ENCODE measurements at places on chromosomes 7 and 10.

- no peak for DNase-seq
These were observed 48.3 kb downstream of the EBF3 start for GRCh38 chr10:129915526-129916378.

- no peak for DNase-seq
These were observed 80.0 kb downstream of the EPC1 start for GRCh38 chr10:32266979-32267378.

GRCh38 chr7:6556196-6556595 lies 4.9 kb upstream of the GRID2IP start:
- no peak for DNase-seq

- no peak for DNase-seq
These were observed 12.7 kb downstream of the PTPRE start for GRCh38 chr10:127919418-127920271.

DNA sequence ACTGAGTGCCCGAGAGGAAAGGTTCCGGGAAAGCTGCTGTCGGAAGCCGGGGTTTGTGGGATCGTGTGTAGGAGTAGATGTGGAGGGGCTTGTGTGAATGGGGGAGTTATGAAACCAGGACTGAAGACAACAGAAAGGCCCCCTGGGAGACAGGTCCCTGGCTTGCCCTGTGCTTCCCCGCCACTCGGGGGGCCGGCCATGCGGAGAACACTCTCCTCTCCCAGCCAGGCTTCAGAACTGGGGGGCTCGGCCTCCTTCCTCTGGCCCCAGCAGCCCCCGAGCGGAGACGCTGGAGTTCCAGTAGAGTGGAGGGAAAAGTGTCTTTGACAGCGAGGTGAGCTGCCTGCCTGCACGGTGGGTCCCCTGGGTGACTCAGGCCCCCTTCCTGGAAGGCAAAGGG lies 185.0 kb downstream of the MGMT start:
- DNase-seq: no peak

DNA sequence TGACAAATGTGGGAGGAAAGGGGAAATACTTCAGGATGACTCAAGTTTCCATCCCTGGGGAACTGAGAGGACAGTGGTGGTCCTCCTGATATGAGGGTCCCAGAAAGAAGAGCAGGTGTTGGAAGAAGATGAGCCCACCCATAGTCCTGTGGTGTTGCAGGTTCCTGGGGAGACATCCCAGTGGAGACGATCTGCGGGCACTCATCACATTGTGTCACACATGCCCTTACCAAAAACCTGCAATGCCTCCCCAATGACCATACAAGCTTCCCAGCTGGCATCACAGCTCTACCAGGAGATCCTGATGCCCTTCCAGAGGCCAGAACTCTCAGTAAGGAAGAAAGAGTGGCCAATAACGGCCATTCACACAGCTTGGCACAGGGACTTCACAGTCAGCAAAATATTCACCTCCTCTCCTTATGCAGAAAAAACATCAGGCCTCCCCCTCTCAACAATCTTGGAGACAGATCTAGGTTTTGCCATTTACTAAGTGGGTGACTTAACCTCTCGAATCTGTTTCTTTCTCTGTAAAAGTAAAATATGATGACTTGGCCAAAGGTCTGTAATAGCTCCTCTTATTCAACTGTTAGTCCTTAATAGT lies 9.0 kb downstream of the PUS7 start:
- no peak for DNase-seq

DNA sequence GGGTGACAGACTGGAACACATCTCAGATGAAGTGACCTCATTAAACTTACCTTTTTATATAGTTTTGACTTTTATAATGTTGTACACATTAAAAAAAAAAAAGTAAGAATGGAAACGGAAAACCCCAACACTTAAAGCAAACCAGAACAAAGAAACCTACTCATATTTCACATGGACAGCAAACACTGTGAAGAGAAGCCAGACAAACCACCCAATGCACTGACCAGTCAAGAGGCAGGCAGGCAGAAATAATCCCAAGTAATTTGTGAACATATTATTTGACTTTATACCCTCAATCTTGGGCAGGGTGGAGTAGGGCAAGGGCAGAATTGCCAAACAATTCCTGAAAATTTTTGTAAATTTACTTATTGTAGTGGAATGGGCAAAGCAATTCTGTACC lies 39.8 kb downstream of the WAPL start:
- no peak for DNase-seq

DNA sequence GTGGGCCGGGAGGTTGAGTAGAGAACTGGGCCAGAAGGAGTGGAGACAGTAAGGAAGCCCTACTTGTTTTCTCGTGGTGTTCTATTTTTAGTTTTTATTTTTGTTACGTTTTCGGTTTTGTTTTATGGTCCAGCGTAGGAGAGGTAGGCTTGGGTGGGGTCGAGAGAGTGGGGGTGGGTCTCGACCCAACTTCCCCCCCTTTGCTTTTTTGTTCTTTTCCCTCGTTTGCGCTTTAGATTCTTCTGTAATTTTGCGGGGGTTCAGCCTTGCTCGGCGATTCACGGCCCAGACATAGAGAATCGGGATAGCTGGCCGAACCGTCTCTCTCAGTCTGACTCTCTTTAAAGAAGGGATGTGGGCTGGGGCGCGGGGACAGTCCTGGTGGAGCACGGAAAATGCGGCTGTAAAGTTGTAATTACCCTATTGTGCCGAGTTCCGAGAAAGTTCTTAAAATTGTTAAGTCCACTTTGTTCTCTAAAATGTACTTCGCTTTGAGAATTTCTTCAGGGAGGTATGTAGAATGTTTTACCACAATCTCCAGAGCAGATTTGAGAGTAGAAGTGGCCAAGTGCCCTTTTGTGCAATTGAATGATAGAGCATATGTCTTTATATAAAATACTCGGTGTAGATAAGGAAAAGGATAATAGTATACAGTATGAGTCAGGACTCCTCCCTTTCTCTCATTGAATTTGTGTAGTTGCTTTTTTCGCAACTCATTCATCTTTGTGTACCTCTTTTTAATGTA lies 816 bp downstream of the DMTF1 start:
- peak; percentile 63 for DNase-seq

DNA sequence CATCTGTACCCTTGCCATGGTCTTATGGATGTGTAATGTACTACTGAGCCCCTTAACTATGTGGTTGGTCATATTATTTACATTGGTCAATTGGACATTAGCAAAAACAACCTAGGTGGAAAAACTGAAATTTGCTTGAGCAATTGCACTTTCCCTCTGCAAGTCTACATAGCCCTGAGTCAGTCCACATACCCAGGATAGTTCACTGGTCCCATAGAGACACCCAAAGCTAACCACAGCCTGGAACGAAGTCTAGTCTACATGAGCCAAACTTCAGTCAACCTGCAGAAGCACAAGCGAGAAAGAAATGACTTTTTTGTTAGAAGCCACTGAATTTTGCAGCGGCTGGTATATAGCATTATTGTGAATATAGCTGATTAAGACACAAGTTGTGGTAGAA lies 37.6 kb upstream of the COL1A2 start:
- no peak for DNase-seq

DNA sequence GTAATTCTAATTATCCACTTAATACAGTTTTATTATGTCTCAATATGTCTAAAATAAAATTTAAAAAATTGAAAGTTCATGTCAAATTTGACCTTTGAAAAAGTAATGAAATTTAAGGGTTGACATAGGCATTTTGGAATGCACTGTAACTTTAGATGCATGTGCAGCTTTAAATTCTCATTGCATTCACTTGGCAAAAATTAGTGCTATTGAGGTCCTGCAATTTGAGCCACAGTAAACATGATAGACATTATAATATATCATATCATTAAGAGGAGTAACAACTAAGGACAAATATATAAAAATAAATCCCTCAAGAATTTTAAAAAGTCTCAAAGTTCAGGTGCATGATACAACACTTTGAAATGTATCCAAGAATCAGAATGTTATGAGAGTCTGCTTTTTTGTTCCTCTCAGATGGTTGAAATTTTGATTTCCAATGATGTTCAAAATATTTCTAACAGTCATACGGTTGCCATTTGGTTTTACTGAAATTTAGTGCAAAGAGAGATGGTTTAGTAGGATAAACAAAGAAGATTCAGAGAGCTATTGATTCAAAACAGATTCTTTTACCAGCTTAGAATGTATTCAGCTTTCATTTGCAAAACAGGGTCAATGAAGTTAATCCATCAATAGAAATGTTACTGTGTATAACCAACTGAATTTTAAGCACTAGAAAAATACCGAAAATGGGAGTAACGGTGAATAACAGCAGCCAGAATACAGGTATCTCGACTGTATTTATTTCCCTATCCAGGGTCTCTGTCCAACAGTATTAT lies 71.8 kb downstream of the SEMA3A start:
- no peak for DNase-seq

GRCh38 chr10:18264466-18265050 lies 124.3 kb downstream of the CACNB2 start:
- no peak for DNase-seq

- DNase-seq: no peak
These were observed 51.0 kb downstream of the PTTG1IP2 start for GRCh38 chr7:90520484-90520883.

DNA sequence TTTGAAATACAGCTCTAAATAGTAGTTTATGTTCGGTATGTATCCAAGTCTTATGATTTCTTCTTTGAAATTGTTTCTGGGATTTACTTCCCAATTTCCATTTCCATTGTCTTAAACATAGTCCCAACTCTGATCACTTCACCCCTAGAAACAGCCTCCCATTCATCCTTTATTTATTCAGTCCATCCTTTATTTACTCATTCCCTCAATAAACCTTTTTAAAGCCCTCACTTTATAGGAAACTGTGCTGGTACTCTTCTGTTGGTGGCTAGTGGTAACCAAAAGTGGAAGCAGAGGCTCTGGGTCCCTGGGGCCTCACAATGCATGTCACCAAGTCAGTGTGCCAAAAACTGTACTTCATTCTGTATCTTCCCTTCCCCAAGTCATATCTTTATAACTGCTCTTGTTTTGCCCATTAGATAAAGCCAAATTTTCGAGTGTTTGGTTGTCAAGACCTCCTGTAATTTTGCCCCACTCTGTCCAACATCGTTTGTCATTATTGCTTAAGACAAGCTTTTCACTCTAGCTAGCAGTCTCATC lies 3.9 kb upstream of the EPC1 start:
- DNase-seq: no peak

DNA sequence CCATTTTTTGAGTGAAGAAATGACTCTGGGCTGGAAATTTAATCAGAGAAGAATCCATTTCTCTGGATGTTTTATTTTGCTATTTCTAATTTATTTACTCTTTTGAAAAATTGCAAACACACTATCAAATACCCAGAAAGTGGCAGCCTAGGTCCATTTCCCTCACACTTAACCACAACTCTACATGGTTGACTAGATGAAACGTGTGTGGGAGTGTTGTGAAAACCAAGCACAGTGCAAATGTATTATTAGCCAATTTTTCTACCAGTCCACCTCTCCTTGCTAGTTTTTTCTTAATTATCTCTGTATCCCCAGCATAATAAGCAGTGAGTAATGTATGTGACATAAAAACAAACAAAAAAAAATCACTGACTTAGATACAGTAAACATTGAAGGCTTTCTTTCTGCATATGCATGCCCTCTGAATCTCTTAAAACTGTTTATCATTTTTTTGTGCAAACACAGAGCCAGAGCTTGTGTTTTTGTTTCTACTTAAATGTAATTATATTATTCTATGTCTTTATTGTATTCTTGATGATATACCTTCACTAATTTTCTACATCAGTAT lies 30.9 kb downstream of the SCIN start:
- no peak for DNase-seq

- no peak for DNase-seq
These were observed 103.8 kb downstream of the ATE1 start for GRCh38 chr10:121823993-121824463.

DNA sequence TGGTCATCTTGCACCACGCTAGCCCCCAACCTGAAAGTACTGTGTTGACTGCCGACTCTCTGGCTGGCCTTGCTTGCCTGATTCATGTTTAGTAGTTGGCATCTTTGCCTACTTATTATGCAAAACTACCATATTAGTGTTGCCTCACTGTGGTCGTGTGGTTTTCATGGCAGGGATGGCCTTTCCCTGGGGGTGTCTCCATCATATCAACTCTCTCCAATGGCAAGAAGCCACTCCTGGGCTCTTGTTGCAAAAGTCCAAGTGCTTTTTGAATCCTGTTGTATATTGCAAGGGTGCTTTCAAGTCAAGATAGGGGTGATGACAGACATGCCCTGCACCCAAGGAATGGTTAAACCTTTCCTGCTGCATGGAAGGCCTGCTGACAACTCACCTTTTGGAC lies 39.4 kb downstream of the ABLIM1 start:
- no peak for DNase-seq

DNA sequence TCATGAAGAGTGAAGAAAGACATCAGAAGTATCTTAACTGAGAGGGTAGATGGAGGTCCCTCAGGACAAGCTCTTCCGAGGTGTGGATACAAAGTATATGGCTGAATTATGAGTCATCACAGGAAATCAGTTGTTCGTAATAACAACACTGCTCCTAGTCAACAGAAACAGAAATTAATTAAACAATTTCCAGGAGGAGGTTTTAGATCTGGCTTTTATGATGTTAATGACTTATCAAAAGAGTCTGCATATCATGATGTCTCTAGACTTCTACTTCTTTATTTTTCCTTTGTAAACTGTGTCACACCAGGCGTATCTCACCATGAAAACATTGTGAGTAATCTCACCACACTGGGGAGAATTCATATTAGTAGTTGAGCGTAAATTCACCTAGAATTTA lies 31.2 kb downstream of the OSBPL3 start:
- no peak for DNase-seq

- no peak for DNase-seq
These were observed 148.5 kb downstream of the TSPAN12 start for GRCh38 chr7:120709252-120709971.

DNA sequence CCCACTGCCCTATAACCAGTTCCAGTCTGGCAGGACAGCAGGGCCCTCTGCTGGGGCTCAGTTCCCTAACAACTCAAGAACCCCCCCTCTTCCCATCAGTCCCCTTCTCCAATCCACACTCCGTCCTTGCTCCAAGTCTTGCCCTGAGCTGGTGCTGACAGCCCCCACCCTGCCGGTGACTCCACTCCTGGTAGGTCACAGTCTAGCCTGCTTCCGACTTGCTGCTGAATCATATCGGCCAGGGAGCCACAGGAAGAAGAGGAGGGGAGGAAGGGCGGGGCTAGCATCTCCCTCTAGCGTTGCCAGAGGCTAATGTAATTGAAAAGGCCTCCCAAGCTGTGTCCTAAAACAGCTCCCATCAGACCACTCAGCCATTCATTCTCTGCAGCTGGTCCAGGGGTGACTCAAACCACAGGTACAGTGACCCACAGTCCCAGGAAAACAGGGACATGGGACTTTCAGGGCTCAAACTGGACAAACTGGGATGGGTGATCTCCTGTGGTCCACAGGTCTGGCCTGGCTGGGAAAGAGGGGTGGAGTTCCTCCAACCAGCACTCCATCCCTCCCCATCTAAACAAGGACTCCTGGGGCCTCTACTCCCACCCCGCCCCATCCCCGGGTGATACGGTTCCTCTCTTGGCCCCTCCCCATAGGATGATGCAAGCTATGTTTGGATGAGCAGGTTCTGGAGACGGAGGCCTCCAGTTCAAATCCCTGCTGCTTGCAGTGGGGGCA lies 158.8 kb downstream of the SH3PXD2A start:
- DNase-seq: peak; percentile 83

GRCh38 chr10:34316154-34316553 lies 498.9 kb downstream of the PARD3 start:
- DNase-seq: no peak

GRCh38 chr10:22016046-22016705 lies 12.6 kb upstream of the DNAJC1 start:
- DNase-seq: no peak

All from stimulated activated CD8-positive, alpha-beta memory T cell treated with anti-CD3 and anti-CD28 coated beads, Interleukin-4, amount 100 ng/mL, for 48 hours (primary cell).